ENCODE measurements at places on chromosomes 3 and 15.
A peak's percentile ranks its signal among the peaks of the same experiment; 100 is the strongest.

DNA sequence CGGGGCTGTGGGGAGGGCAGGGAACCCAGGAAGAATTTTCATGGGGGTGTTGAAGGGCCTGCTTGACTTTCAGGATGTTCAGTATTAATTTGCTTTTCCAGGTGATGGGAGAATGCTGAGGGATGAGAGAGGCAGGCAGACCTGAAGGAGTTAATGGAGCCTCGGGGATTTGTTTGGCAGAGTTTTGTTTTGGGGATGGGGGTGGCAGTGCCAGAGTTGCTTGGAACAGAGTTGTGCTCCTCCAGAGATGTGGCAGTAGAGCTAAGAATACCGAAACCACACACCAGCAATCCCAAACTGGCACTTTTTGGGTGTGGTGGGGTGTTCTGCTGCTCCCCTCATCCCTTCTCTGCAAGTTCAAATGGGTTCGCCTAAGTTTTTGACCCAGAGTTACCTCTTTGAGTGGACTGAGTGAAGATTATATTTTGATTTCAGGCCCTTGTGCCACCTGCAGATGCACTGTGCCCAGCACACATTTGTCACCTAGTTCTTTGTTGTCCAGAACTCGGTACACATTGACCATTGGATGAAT is 1.6 kb downstream of the BOC start:
- DNase-seq = no peak

DNA sequence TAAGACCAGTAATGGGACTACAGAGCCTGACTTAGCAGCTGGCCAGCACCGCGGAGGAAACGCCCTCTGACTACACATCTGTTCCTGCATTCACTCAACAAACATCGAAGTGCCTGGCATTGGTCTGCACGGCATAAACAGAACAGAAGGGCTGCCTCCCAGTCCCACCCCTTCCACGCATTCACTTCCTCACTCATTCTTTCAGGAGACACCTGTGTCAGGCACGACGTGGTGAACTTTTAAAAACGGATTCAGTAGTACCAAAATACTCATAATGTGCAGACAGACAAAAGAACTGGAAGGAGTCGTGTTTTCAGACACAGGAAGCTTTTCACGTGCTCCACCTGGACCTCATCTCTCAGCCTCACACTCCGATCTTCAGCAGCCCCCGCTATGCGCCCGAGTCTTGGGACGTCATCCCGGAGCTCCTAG is 123.3 kb downstream of the XXYLT1 start:
- no peak for DNase-seq

DNA sequence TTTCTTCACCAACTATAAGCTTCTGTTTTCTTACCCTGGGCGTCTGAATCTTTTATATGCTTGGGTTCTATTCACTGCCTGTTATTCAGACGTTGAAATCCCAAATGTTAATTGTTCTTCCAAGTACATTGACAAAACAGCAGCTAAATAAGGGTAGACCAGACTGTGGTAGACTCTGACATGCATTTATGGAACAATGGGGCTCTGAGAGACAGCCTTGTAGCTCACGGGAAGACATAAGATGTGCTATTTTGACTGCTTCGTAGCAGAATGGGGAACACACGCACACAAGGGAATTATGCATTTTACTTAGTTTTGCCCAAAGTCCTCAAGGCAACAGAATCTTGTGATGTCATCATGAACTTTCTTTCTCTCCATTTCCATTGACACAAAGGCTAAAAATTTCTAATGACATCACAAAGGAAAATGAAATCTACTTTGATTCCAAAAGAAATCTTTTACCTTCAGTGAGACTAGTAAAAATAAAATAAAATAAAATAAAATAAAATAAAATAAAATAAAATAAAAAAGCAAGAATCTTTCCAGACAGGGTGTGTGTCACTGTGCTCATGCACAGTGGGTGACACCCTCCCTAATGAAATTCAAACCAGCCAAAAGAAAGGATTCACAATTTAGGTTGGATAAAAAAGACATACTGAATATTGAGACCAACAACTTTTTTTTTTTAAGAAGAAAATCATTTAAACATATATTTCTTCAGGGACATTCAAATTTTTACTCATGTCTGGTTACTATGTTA is 346.6 kb downstream of the ZBTB20 start:
- DNase-seq = no peak

DNA sequence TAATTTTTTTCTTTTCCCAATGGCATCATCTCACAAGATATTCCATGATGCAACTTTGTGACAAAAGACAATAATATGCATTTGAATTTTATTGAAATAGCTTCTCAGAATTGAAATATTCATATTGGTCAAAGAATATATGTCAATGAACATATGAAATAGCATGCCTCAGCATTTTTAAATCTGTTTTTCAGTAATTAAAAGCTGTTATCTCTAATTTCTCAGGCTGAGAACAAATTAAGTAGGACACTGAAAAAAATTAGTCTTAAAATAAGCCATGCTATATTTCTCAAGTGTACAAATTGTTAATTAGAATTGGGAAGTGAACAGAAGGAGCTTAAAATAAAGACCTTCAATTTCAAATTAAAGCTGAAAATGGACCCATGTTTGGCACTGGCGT is 570.1 kb downstream of the MFSD1 start:
- DNase-seq = no peak

DNA sequence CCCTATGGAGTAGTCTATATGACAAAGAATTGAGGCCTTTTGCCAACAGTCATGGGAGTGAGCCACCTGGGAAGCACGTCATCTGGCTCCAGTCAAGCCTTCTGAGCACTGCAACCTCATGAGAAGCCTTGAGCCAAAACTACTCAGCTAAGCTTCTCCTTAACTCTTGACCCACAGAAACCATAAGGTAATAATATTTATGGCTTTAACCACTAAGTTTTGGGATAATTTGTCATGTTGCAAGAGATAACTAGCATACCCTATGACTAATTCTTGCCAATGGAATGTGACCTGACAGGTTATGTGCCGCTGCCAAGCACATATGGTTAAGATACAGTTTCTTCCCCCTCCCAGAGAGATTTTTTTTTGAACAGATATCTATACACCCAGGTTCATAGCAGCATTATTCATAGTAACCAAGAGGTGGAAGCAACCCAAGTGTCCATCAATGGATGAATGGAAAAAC is 11.8 kb upstream of the SLC6A11 start:
- DNase-seq = no peak

GRCh38 chr3:98521897-98522543 is 682 bp downstream of the CLDND1 start:
- DNase-seq = no peak

GRCh38 chr3:85808755-85809154 is 850.0 kb downstream of the CADM2 start:
- no peak for DNase-seq

DNA sequence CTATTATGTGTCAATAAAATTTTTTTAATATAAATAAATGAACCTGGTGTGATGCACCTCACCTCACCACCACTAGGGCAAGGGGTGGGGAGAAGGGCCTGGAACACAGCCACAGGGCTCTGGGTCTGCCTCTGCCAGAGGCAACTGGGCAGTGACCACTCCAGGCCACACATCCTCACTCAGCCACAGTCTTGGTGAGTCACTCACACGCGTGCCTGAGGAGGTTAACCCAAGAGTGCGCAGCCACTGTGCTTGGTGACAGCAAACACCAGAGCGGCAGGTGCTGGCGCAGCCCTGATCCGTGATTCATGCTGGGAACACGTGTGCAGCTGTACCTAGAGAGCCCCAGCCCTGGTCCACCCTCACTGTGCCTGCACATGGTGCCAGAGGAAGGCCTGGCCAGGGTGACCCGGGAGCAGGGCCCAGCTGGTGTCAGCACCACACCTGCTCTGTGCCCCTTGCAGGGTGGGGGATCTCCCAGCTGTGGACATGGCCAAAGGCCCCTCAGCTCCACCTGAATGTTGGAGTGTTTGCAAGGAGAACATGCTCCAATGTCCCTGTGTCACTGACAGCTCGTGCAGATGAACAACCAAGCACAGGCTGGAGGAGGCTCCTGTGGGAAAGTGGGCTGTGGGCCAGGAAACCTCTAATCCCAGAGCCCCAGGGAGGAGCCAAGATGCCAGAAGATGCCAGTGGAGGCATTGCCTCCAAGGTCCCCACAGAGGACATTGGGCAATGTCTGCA is 2.1 kb downstream of the SLC41A3 start:
- DNase-seq = no peak

- no peak for DNase-seq
Observed at GRCh38 chr15:58909616-58910015, 23.9 kb downstream of the SLTM start.

GRCh38 chr3:54283470-54283869 is 161.1 kb downstream of the CACNA2D3 start:
- DNase-seq = no peak

- DNase-seq = peak; percentile 62
Observed at GRCh38 chr15:66862940-66863335, 160.9 kb downstream of the SMAD6 start.

GRCh38 chr3:174548841-174549623 is 310.1 kb upstream of the NAALADL2 start:
- no peak for DNase-seq

- no peak for DNase-seq
Observed at GRCh38 chr3:80263260-80263659, 495.5 kb upstream of the ROBO1 start.

All from stimulated activated CD8-positive, alpha-beta memory T cell treated with anti-CD3 and anti-CD28 coated beads, Interleukin-15, amount 100 ng/mL, for 48 hours (primary cell).